Dermis microvascular lymphatic vessel endothelial cell (primary cell): ENCODE measurements at places on chromosomes 7 and 10.

DNA sequence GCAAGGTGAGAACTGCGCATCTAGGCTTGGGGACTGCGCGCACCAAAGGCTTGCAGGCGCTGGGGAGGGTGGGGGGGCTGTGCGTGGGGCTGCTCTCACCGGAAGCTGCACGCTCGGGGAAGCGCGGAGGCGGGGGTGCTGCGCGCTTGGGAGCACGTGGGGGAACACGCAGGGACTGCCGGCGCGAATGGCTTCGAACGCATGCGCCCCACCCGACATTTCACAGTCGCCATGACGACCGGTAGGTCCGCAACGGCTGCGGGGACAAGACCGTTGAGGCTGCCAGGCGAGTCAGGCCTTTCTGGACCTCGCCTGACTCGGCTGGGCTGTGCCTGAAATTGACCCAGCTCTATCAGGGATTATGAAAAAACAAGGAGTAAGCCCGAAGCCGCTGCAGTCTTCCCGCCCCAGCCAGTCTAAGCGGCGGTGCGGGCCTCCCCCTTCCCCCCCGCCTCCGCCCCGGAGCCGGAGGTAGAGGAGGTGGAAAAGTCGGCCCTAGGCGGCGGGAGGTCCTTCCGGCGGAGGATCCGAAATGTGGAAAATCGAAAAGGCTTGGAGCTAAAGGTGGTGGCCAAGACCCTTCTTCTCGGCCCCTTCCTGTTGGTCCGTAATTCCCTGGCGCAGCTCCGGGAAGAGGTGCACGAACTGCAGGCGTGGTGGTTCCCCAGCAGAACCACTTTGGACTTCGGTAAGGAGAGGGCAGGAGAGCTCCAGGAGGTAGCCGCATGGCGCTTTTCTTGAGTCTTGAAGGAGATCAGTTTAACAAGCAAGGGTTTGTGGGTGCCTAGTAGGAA lies 34.9 kb upstream of the STEAP1 start:
- DNase-seq = no peak

GRCh38 chr7:144454-144826 lies 47.9 kb upstream of the FAM20C start:
- DNase-seq = no peak

DNA sequence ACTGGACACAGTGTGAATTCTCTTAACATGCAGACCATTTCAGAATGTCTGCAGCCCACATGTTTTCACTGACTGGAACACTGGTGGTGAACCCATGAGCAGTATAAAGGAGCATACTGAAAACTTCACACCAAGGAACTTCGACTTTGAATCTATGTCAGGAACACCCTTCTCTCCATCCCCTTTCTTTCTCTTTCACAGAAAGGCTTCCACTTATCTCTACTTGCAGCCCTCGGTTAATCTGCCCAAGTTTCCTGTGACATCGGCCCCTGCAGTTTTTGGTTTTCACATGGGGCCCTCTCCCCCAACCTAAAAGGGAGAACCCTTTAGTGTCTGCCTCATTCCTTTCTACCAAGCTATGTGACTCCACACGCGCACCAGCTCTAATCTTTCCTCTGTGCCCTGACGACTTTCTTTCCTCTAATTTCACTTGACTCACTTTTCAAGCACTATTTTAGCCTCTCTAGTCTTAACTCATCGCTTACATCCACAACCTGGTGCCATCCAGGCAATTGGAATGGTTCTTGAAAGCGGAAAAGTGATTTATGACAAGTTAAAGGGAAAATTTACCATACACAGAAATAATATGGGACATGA lies 70.1 kb downstream of the RELN start:
- no peak for DNase-seq

- peak; percentile 26 for DNase-seq
Measured at GRCh38 chr7:120402079-120402767, 129.2 kb downstream of the KCND2 start.

DNA sequence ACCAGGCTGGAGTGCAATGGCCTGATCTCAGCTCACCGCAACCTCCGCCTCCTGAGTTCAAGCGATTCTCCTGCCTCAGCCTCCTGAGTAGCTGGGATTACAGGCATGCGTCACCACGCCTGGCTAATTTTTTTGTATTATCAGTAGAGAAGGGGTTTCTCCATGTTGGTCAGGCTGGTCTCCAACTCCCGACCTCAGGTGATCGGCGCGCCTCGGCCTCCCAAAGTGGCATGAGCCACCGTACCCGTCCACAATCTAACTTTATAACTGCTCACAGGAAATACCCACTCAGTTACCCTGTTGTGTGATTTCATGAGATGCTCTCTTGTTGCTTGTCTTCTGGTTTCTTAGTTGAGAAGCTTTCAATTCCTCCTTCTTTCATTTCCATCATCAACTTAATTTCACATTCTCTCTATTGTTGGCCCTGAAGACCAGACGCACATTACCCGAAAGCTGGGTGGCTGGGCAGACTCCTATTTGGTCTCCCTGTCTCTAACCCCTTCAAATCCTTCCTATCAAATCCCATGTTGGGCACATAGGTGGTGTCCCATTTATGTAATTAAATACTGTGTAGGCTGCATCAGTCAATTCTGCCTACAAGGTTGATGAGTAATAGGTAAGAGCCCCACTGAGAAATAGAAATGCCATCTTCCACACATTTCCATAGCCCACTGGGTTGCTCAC lies 1.1 kb upstream of the GSTO2 start:
- no peak for DNase-seq

DNA sequence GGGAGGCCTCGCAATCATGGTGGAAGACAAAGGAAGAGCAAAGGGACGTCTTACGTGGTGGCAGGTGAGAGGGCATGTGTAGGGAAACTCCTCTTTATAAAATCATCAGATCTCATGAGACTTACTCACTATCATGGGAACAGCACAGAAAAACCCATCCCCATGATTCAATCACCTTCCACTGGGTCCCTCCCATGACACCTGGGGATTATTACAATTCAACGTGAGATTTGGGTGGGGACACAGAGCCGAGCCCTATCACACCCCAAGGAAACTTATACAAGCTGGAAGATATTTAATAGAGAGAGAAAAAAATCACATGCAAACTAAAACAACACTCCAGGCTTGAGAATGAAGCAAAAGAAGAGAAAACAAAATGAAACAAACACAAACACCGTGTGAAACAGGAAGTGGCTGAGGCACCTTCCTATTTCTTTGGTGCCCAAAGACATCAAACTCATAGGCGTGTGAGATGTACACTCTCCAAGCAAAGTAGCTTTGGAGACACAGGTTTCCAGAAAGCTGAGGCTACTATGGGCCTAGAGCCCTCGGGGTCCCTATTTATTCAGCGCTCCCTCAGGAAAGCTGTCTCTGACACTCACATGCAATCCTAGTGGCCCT lies 97.2 kb downstream of the PRKCQ start:
- DNase-seq = no peak

DNA sequence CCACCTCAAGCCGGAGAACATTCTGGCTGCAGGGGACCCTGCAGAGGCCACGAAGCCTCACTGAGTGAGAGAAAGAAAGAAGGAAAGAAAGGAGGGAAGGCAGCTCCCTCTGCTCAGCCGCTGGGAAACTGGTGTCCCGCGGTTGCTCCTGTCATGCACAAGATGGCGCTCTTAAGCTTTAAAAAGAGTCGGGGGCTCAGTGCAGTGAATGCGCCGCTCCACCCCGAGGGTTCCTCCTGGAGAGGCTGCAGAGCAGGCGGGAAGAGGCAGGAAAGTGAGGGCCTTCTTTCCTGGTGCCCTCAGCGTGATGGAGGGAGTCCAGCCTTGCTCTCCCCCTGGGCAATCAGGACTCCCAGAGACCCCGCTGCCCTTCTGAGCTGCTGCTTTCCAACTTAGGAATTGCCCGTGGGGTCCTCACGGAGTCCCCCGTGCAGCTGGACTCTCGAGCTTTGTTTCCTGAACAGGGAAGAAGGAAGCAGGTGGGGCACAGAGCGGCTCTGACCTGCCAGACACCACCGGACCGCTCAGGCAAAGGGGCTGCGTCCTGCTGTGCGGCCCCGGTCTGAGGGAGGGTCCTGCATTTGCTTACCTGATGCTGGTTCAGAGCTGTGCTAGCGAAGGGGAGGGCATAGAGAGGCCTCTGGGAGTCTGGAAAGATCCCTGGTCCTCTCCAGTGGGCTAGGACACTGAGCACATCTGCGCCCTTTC lies 141.9 kb upstream of the MKI67 start:
- DNase-seq = peak; percentile 61

DNA sequence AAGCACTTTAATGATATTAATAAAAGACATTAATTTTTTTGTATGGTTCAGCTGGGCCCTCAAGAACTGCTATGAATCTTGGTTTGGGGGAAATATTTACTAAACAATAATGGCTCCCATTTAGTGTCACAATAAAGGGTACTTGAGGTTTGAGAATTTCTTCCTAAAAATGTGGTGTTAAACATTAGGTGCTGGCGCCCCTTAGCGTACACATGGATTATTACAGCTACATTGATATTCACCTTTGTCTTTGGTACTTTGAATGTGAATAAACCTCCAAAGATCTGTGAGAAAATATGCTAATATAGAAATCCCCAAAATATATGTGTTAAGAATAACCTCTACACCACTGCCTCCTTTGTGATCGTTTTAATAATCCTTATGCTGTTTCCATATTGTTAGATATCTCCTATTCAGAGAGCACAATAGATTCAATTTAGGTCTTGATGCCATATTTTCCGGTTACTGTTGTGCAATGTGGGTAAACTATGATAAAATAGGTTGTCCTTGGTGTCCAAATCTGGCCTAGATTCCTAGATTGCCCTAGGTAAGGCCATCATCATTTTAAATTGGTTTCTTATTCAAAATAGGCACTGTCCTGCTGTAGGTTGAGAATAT lies 161.8 kb upstream of the CACNA2D1 start:
- peak; percentile 44 for DNase-seq

GRCh38 chr7:108308276-108308675 lies 148.0 kb downstream of the NRCAM start:
- DNase-seq = no peak

DNA sequence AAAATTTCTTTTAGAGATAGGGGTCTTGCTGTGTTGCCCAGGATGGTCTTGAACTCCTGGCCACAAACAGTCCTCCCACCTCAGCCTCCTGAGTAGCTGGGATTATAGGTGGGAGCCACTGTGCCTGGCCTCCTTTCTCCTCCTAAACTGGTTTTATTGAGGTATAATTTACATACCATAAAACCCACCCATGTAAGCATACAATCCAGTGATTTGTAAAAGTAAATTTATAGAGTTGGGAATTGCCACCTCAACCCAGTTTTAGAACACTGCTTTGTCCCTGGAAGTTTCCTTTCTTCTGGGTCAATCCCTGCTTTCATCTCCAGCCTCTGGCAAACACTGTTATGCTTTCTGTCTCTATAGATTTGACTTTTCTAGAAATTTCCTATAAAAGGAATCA lies 49.0 kb downstream of the CNNM2 start:
- no peak for DNase-seq

- peak; percentile 58 for DNase-seq
Measured at GRCh38 chr10:9331583-9332008, 1277.1 kb downstream of the GATA3 start.

- no peak for DNase-seq
Measured at GRCh38 chr7:3760651-3761050, 459.6 kb downstream of the SDK1 start.

DNA sequence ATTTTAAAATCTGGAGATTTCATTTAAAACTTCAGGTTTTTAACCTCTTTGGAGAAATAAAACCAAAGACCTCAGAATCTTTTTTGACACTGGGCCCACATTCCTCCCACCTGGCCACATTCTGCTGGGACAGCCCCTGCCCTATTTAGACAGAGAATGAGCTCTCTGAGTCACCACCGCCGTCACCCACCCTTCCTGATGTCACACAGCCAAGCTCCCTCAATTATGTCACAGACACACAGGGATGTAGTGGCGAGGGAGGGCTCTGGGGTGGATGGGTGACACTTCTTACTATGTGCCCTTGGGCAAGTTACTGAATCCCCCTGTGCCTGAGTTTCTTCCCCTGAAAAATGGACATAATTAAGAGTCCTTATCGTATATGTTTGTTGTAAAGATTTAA lies 162.6 kb downstream of the RAB11FIP2 start:
- DNase-seq = no peak

- DNase-seq = no peak
Measured at GRCh38 chr7:71361451-71362032, 229.6 kb downstream of the GALNT17 start.

DNA sequence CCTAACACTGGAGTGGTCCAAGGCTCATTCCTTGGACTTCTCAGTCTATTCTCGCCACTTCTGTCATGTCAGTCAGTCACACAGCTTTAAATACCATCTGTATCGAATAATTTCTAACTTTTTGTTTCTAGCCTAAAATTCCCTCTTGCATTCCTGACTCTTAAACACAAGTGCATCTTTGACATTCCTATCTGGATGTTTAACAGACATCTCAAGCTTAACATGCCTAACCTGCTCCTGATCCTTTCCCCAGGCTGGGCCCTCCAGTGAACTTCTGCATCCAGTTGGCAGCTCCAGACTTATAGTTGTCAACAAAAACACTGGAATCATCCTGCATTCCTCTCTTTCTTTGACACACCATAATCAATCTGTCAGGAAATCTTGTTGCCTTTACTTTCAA lies 4.5 kb upstream of the ABCB4 start:
- no peak for DNase-seq

DNA sequence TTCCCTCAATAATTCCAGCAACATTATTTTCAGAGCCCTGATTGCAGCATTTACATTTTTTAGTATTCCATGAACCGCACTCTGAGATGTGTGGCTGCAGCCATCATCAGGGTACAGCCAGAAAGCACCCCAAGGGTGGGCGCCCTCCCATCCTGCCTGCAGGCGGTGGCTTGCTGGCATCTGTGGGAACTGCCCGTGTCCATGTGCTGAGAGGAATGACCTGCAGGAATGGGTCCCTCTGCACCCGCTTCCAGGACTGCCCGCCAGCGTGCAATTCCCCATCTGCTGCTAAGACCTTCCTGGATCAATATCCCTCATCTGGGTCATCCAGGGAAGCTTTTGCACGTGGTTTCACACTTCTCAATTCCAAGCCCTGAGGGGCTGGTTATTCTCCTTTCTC lies 32.8 kb upstream of the NUB1 start:
- no peak for DNase-seq

GRCh38 chr10:7541137-7542087 lies 125.4 kb downstream of the ITIH5 start:
- no peak for DNase-seq

- no peak for DNase-seq
Measured at GRCh38 chr10:50552308-50552707, 71.4 kb downstream of the SGMS1 start.

DNA sequence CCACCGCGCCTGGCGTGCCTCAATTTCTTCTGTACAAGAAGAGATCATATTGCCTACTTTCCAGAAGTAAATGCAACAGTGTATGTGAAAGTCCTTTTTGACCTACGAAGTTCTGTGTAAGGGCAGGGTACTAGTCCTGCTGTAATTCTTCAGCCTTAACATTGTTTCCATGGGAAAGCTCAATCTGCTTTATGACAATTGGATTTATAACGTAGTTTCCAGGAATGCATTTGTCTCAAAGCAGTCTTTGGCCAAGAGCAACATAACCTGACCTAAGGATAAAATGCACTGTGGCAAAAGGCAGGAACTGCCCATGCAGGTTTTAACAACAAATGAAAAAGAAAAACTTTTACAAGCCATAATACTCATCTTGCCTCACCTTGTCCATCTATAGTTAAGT lies 108.1 kb upstream of the PODXL start:
- DNase-seq = peak; percentile 89

- no peak for DNase-seq
Measured at GRCh38 chr10:46525177-46525823, 31.2 kb downstream of the GPRIN2 start.
